ENCODE measurements at places on chromosomes 16 and 17.

- no peak overlapping the region for H3K4me3 ChIP-seq
- DNase-seq: no peak
- H3K36me3 ChIP-seq: no peaks in the 10 kb centered on the region
- no peak overlapping the region for H3K27ac ChIP-seq
- no peaks in the 10 kb centered on the region for H3K4me1 ChIP-seq
These were observed 164.5 kb upstream of the CCL2 start for GRCh38 chr17:34090593-34090992.

- H3K27me3 ChIP-seq: no peaks in the 10 kb centered on the region
- no peak overlapping the region for H3K27ac ChIP-seq
- no peak for DNase-seq
- peaks cover 28% of the 10 kb centered on the region for H3K4me1 ChIP-seq
- H3K36me3 ChIP-seq: peaks cover 13% of the 10 kb centered on the region
These were observed 72.8 kb upstream of the ZNF750 start for GRCh38 chr17:82912484-82913089.

DNA sequence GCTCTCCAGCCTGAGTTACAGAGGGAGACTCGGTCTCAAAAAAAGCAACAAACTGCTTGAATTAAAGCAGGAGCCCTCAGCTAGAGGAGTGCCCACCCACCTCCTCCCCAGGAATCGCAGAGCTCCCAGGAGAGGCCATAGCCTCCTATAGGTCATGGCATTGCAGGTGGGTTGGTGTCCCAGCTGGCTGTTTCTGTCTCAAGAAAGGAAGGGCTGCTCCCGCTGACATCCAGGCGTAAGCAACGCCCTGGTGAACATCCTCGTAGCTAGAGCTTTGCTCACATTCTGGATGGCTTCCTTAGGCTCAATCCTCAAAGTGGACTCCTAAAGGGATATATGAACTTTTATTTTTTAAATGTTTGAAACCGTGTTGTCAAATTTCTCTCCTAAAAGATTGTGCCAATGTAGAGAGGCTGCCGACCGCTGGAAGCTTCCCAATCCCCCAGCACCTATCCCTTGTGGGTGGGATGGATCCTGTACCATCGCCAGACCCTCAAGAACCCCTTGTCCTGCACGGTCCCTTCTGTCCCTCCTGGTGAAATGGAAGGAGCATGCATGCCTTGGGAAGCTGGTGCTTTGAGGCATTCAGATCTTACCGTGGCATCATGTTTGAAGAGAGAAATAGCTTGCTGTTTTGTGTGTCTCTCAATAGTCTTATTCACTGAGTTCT is 5.9 kb downstream of the NLRC5 start:
- no peak overlapping the region for H3K27ac ChIP-seq
- no peak for DNase-seq
- H3K4me1 ChIP-seq: peaks cover 27% of the 10 kb centered on the region
- no peak overlapping the region for H3K4me3 ChIP-seq
- H3K36me3 ChIP-seq: no peaks in the 10 kb centered on the region

- H3K4me3 ChIP-seq: no peak overlapping the region
- H3K36me3 ChIP-seq: no peaks in the 10 kb centered on the region
- no peaks in the 10 kb centered on the region for H3K27me3 ChIP-seq
- no peak for DNase-seq
These were observed 3.5 kb upstream of the YPEL2 start for GRCh38 chr17:59327981-59328290.

GRCh38 chr17:13182854-13183253 is 165.0 kb upstream of the ELAC2 start:
- H3K36me3 ChIP-seq: no peaks in the 10 kb centered on the region
- H3K27ac ChIP-seq: no peak overlapping the region
- H3K4me3 ChIP-seq: no peak overlapping the region

All from heart left ventricle (tissue), 16 donors.